ENCODE measurements at places on chromosomes 1 and 21.

DNA sequence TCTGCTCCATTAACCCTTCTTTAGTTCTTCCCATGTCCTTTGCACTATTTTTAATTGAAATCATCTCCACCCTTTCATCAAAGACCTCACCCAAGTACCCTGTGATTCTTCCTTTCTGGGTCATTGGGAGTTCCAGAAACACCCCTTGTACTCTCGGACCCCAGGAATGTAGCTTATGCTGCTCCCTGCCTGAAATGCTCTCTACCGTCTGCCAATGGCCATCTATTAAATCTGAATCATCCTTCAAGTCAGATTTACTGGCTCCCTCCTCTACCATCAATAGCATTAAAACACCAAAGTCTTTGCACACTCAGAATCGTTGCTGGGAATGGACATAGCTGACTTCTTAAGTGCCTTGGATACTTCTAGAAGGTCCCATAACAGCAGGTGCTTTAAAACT lies 73.2 kb upstream of the GADD45A start:
- no peak for DNase-seq

DNA sequence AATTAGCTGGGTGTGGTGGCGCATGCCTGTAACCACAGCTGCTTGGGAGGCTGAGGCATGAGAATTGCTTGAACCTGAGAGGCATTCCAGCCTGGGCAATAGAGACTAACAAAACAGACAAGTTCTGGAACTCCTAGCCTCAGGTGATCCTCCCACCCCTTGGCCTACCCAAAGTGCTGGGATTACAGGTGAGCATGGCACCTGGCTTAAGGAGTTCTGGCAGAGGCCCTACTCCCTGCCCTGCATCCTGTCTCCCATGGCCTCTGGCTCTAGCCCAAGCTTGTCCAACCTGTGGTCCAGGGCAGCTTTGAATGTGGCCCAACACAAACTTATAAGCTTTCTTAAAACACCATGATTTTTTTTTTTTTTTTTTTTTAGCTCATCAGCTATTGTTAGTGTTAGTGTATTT lies 20.4 kb downstream of the TOMM20 start:
- DNase-seq = no peak

GRCh38 chr1:113391649-113392271 lies 1.4 kb downstream of the MAGI3 start:
- peak; percentile 10 for DNase-seq

DNA sequence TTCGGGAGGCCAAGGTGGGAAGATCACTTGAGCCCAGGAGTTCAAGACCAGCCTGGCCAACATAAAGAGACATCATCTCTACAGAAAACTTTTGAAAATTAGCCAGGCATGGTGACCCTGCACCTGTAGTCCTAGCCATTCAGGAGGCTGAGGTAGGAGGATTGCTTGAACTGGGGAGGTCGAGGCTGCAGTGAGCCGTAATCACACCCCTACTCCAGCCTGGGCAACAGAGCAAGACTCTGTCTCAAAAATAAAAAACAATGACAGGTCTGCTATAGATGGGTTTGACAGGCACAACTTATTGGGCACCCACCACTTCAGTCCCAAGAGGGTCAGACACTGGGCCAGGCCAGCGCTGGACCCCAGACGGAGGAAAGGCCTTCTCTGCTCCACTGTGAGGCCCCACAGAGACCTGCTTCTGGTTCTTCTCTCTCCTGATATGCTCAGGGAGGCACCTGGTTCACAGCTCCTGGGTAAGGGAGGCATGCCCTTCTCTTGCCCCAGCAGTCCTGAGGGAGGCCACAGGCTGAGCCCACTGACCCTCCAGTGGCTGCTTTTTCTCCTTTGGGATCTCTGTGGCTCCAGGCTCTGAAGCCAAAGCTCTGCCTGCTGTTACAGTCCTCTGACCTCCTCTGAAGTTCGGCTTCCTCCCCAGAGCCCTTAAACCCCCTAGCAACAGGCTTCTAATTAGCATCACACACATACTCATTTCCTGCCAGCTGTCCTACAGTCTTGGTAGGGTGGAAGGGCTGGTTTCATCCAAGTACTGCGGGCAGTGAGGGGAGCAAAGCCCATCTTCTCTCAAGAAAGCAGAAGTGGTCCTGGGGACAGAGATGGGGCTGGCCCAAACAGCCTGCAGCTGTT lies 14.4 kb downstream of the S100A16 start:
- DNase-seq = peak; percentile 32

- DNase-seq = no peak
Measured at GRCh38 chr1:167258858-167259257, 38.2 kb downstream of the POU2F1 start.

- DNase-seq = no peak
Measured at GRCh38 chr1:117809764-117810163, 119.7 kb downstream of the GDAP2 start.

GRCh38 chr1:248815407-248816034 lies 10.2 kb downstream of the SH3BP5L start:
- DNase-seq = no peak
